ENCODE measurements at places on chromosomes 5 and 9.
A peak's percentile ranks its signal among the peaks of the same experiment; 100 is the strongest.

DNA sequence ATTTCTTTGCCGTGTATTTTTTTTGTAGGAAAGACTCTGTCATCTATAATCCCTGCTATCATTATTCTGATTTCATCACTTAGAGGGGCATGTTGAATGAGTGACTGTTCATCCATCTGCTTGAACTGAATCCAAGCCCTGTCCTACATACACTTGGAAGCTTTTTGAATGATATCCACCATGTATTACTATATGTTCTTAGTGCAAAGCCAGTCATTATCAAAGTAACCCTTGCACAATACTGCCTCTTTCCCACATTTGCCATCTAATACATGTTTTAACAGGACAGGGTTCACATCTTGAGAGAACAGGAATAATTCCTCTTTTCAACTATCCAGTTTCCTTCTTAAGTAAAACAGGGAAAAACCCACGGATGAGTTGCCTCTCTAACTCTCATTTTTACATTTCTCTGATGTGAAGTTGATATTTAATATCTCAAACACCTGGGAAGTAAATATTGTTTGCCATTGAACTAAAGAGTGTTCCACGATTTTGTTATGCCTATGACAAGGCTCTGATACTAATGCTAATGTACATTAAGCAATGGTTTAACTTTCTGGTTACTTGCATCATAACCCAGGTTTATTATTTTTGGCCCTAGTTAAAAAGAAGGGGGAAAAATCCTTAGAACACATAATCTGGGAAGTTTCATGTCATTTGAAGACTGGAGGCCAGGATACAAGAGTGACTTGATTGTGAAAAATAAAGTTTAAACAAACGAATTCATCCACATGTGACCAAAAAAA, 103.7 kb upstream of the TARS1 start:
- no peak for DNase-seq

DNA sequence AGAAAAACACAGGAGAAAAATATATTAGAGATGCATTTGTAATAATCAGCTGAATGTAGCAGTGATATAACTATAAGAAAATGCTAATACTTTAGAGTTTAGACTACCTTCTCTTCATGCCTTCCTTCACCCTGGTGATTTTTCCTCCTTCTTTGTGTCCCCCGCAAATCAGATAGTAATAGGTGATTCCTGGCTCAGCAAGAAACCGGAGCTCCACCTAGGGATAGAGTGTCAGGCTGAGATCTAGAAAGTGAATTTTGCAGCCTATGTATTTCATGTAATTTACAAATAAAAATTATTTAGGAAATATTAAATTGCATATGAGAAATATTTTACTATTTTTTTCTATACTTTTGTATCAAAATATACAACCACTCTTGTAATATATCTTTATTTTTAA, 109.8 kb upstream of the ST8SIA4 start:
- no peak for DNase-seq

DNA sequence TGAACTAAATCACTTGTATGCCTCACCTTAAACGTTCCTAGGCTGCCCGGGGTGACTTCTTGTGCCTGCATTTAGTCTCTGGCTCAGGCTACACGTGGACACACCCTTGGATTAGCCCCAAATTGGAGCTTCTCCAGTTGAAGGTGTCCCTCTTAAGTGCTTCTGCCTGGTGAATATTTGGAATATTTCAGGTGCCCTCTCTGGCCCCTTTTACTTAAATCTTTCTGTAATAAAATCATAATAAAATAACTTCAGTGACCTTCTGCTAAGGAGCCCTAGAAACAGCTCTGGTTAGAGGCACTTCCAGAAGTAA, 74.3 kb upstream of the KLF9 start:
- no peak for DNase-seq

- peak; percentile 40 for DNase-seq
Measured at GRCh38 chr5:36066540-36067210, at the start of gene UGT3A2. Gene UGT3A2 (minus strand): TSS chr5:36066882. CDS start chr5:36066789, 93 bp downstream.

Data from KBM-7 (cell line).